ENCODE measurements at places on chromosomes 4 and X. TPM values are rescaled to one million over a fixed set of nuclear protein-coding genes. Genes with fewer than 3 reads are reported as not detected.

DNA sequence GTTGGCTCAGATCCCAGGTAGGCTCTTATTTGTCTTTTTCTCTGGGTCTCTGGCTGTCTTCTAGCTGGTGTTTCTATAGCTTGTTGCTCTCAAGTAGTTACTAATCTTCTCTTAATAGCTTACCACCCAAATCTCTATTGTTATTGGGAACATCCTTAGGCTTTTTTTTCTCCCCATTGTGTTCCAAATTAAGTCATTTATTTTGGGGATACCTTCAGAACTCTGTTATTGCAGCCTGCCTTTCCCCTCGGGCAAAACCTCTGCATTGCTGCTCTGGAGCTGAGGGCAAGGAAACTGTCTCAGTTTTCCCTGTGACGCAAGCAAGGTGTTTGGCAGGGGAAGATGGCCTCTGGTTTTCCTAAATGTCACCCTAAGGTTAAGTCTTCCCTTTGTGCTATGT, 338.1 kb upstream of the ZCCHC13 start:
- DNase-seq = no peak

DNA sequence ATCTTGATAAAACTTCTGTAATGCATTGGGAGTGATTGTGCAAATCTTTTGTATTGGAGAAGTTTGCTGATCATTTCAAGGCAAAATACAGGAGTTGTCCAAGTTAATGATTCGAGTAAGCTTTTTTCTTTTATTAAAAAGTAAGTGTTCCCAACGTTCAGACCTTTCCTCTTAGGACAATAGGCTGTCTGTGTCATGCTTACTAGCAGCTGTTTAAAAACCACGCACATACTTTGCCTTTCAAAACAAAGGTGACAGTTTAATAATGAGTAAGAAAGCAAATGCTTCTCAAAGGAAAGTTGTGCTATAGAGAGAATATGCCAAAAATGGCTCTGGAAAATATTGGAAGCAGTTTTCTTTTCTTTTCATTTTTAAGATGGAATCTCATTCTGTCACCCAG, 11.2 kb downstream of the TRAPPC11 start:
- no peak for DNase-seq

- DNase-seq = no peak
Observed at GRCh38 chrX:112368371-112368770, 285.8 kb upstream of the TRPC5 start.

- no peak for DNase-seq
Observed at GRCh38 chr4:5942947-5943346, 50.1 kb upstream of the CRMP1 start.

Gene SAGE1
- not detected for total RNA-seq

Data from activated CD4-positive, alpha-beta memory T cell treated with anti-CD3 and anti-CD28 coated beads for 36 hours (primary cell).